Fibroblast of skin of left quadriceps (primary cell): ENCODE measurements at places on chromosomes 5 and 9.

DNA sequence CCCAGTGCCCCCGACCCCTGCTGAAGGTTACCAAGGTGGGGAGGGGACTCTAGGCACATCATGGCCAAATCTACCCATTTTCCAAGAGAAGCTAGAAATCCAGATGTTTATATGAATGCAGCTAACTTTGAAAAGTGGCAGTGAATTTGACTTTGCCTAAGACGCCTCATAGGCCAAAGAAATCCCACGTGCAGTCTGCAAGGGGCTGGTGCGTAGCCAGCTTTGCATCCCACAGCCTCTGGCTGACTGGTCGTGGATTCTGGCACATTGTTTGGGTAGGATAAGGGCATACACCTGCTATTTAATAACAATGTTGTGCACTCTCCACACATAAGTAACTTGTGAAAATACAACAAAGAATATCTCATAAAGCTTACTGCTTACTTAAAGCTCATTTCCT, 3.5 kb upstream of the GADD45G start:
- DNase-seq = no peak

- DNase-seq = no peak
Measured at GRCh38 chr9:99537996-99538395, 283.7 kb upstream of the NR4A3 start.

DNA sequence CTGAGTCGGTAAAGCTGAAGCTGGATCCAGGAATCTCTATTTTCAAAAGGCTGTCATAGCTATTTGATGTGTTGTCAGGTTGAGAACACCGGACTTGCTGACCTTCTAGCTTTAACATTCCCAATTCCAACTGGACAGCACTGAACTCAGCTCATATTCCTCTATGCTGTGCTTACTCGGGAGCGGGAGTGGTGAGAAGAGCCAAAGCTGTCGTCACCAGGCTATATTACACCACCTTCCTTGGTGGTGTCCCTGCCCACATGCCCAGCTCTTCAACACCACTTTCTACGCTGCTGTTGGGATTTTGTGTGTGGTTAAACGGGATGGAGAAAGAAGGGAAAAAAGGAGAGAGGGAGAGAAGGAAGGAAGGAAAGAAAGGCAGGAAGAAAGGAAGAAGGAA, 653.6 kb downstream of the RAB3C start:
- no peak for DNase-seq

DNA sequence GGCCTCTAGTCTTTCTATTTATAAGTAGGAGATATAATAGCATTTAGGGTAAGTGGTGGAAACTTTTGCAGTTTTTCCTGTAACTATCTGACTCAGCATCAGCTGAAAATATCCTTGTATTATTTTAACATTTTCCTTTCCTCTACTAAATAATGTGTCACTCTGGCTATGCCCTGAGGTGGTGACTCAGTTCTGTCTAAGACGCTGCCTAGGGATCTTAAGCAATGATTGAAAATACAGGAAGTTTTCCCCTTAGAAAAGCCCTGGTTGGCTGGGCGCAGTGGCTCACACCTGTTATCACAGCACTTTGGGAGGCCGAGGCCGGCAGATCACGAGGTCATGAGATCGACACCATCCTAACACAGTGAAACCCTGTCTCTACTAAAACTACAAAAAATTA, 9.3 kb upstream of the EDIL3 start:
- DNase-seq = no peak

- no peak for DNase-seq
Measured at GRCh38 chr5:1130218-1130946, 18.5 kb upstream of the SLC12A7 start.

DNA sequence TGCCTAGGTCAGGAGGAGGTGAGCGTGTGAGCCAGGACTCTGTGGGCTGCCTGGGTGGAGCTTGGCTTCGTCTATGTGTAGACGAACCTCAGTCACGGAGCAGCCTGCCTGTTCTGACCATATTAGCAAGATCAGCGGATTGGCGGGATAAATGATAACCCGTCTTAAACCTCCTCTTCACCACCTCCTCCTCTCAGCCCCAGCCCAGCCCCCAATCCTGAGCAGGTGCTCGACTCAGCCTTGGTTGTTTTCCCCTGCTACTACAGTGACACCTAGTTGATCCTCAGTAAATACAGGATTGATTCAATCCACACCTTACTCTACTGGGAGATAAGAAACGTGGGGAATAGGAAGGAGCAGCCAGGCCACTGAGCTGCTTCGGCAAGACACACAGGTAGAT, 286.1 kb downstream of the IRX2 start:
- DNase-seq = no peak

GRCh38 chr5:144406442-144406841, 235.8 kb downstream of the KCTD16 start:
- no peak for DNase-seq

- DNase-seq = no peak
Measured at GRCh38 chr5:132425009-132425937, 55.8 kb downstream of the SLC22A5 start.

GRCh38 chr9:88391236-88391635, 3.0 kb downstream of the SPIN1 start:
- DNase-seq = no peak

DNA sequence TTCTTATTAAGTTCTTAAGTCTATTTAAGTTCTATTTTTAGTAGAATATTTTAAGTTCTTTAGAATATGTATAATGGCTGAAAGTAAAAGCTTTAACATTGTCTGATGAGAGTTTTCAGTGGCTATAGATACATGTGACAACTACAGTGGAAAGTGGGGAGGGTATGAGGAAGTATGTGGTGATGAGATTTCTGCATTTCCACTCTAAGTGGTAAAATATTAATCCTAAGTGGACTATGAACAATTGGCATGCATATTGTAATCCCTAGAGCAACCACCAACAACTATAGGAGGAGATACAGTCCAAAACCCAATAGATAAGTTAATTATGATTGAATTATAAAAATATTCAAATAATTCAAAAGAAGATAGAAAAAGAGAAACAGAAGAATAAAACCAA, 183.6 kb downstream of the GADD45G start:
- DNase-seq = no peak

- no peak for DNase-seq
Measured at GRCh38 chr5:141492168-141492885, 3.4 kb downstream of the PCDHGC5 start.
